ENCODE measurements at places on chromosomes 7 and 10.

DNA sequence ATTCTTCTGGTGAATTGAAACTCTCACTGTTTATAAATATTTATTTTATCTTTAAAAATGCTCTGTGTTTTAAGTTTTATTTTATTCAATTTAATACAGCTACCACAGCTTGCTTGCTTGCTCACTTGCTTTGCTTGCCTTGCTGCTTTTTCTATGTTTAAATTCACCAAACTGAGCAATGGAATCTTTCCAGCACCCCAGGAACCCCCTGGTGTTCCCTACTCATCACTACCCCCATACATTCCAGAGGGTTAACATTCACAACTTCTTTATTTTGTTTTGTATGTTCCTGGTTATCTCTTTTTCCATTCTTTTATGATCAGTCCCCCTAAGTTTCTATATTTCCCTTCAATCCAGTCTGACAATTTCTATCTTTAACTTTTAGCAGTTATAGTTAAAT is 166.5 kb upstream of the COL1A2 start:
- DNase-seq, result no peak

DNA sequence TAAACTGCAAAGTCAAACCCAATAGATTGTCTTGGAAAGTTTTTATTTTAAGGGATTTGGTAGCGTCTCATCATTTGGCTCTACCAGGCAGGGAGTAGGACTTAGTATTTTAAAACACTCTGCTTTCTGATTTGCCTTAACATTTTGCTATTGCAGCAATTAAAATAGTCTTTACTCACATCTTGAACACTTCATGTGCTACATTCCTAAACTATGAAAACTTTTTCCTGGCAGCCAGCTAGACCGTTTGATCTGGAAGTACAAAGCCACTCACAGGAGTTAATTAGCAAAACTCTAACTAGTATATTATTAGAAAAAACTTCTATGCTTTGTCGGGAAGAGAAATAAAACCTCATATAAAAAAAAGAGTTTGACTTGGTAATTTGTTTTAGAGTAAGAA is 111.4 kb downstream of the TFPI2 start:
- no peak for DNase-seq

- DNase-seq, result no peak
Observed at GRCh38 chr10:71230656-71231025, 18.3 kb downstream of the UNC5B start.

DNA sequence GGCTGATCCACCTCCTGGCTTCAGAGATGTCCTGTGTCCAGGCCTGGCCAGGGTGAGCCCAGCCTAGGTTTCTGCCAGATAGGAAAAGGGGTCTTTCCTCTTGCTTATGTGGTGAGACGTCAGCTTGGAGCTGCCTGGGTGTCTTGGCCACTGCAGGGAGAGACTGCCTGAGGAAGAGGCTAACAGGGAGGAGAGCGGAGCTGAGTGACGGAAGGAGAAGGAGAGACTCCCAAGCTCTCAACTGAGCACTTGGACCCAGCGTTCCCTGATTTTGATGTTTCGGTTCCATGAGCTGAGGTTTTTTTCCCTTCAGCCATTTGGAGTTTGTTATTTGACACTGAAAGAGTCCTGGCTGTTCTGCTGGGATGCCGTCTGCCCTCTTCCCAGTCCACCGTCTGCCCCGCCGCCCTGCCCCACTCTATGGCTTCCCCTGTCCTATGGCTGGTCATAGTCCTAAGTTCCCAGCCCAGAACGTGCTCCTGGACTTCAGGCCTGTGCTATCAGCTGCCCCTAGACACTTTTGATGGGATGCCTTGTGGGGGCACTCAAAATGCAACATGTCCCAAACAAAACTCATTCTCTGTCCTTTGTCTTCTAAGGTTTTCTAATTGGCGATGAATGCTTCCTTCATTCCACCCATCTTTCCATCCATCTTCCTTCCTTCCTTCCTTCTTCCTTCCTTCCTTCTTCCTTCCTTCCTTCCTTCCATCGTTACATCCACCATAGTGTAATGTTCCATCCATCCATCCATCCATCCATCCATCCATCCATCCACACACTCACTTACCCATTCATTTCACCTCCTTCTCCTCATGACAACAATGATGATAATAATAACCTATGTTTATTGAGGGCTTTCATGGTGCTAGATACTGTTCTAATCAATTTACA is 20.3 kb upstream of the PCBD1 start:
- no peak for DNase-seq

Data from stimulated activated CD8-positive, alpha-beta memory T cell treated with anti-CD3 and anti-CD28 coated beads, Interleukin-4, amount 100 ng/mL, for 4 hours (primary cell).